Stimulated activated CD8-positive, alpha-beta memory T cell treated with anti-CD3 and anti-CD28 coated beads, Interleukin-2, amount 100 ng/mL, for 48 hours (primary cell): ENCODE measurements at places on chromosomes 1 and 21.

DNA sequence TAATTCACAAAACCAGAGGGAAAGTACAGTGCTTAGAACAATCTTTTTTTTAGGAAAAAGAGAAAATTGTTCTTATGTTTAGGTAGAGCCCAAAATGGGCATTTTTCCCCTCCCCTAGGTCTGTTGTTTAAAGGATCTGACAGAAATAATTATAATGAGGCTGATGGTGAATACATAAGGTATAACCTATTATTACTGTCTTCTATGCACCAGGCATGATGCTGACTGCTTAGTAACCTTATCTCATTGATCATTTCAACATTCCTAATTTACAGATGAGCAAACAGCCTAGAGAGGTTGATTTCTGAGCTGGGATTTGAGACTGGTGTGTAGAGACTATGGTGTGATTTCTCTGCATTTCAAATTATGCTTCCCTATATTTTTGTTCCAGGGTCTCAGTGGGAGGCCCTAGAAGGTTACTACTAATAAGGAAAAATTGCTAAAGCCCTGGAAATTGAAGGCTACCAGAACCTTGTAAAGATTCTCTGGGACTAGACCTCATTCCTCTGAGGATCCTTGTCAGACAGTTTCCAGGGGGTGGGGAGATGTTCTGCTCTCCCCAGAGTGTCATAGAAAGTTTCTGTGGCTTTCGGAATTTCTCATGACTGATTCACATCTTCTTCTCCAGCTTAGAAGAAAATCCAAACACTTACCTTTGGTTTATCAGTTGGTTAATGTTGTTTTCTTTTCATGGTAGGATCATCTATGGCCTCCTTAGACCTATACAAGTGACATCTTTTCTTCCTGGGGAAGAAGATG is 44.9 kb downstream of the ROR1 start:
- no peak for DNase-seq

GRCh38 chr21:35222541-35222941 is 173.4 kb upstream of the RUNX1 start:
- no peak for DNase-seq

GRCh38 chr1:155126556-155127104 is 1.0 kb upstream of the EFNA1 start:
- peak; percentile 15 for DNase-seq

GRCh38 chr1:44239961-44240371 is 26.7 kb downstream of the DMAP1 start:
- DNase-seq = no peak

- peak; percentile 79 for DNase-seq
These were observed 3.7 kb downstream of the FASLG start for GRCh38 chr1:172662464-172663109.

GRCh38 chr1:38789498-38790169 is 69.9 kb downstream of the RRAGC start:
- DNase-seq = no peak

DNA sequence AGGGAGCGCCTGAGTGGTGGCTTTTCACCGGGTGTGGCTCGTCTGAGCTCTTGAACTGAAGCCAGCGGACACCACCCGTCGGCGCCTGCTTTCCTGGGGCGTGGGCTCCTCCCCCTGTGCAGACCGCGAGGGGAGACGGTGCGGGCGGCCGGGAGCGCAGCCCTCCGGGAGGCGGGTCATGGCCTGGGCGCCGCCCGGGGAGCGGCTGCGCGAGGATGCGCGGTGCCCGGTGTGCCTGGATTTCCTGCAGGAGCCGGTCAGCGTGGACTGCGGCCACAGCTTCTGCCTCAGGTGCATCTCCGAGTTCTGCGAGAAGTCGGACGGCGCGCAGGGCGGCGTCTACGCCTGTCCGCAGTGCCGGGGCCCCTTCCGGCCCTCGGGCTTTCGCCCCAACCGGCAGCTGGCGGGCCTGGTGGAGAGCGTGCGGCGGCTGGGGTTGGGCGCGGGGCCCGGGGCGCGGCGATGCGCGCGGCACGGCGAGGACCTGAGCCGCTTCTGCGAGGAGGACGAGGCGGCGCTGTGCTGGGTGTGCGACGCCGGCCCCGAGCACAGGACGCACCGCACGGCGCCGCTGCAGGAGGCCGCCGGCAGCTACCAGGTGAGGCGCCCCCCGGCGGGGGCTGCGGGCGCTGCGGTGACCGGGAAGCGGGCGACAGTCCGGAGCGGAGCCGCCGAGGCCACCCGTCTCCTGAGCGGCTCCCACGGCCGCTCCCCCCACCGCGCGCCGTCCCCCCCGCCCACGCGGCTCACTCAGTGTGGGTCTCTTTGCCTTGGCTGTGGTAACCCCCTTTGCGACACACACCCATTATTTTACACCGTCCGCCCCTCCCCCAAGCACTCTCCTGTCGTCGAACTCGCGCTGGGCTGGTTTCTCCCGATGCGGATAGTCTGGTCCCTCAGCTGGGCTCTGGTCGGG is at the start of gene TRIM58:
Gene TRIM58 (plus strand): TSS at position 119 of the 916 bp plus-strand sequence. CDS start 60 bp downstream, at position 179.
- peak; percentile 15 for DNase-seq

- peak; percentile 29 for DNase-seq
These were observed 722 bp downstream of the NPHP4 start for GRCh38 chr1:5991381-5992025.

DNA sequence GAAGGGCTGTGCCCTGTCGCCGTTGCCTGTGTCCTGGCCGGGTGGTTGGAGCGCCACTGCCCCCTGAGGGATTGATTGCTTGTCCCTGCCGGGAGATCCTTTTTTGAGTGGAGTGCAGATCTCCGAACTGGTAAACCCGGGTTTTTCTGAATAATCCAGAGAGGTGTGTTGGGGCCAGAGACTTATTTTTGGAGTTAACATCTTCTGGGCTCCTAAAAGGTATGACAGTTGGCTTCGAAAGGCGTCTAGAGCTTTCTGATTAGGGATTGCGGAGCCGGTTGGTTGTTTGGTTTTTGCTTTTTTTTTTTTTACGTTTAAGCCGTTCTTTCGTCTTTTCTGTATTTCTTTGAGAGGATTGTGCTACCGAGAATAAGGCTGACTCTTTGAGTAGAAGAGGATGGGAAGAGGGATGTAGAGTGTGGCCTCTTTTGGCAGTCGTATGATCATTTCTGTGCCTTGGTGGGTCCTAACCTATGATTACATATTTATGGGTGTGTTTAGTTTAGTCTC is 756 bp downstream of the RLF start:
- no peak for DNase-seq

- DNase-seq = no peak
These were observed 7.7 kb downstream of the OMA1 start for GRCh38 chr1:58538821-58539220.

- DNase-seq = no peak
These were observed 169.8 kb upstream of the DUSP10 start for GRCh38 chr1:221911714-221912113.

DNA sequence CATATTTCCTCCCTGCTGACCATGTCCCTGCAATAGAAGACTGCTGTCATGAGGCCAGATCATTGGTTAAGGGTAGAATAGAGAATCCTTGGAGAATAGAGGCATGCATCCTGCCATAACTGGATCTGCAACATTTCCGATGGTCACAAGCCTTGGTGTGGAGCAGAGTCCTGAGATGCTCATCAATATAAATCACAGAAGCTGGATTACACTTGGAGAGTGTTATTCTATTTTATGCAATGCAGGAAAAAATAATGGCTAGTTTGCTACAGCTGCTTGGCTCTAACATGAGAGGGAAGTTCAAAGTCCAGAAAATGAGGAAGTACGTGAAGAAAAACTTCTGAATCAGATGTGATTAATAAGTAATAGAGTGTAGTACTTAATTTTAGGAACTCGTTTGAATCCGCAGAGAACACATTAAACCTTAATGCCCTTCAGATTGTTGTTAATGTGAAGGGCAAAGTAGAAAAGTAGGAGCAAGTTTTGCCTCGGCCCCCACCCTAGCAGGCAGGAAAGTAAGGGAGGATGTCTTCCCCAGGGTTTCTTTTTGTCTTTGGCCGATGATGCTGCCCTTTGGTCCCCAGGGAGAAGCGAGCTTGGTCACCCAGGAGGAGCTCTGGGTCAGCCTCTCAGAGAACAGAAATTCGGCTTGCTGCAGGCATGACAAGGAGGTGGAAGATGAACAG is 59.5 kb downstream of the KCNK1 start:
- no peak for DNase-seq

- DNase-seq = no peak
These were observed 42.1 kb upstream of the ABCG1 start for GRCh38 chr21:42176859-42177258.

DNA sequence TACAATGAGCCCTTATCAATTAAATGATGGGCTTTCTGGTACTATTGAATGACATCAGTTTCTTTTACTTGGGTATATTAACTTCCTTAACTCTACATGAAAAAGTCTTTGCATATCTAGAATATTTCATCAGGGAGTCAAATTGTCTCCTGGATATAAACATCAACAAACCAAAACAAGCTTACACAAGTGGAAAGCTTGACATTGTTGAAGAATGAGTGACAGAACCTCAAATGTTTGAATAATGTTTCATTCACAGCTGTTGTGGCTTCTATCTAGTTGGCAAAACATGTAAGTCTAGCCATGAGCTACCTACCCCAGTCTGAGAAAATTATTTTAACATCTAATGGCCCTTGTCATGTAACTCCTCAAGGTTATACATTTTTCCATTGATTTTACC is 604.8 kb upstream of the ADAMTS5 start:
- no peak for DNase-seq

GRCh38 chr1:200474633-200475032 is 64.8 kb upstream of the ZNF281 start:
- no peak for DNase-seq

- DNase-seq = no peak
These were observed 5.7 kb downstream of the AHDC1 start for GRCh38 chr1:27598295-27598687.

DNA sequence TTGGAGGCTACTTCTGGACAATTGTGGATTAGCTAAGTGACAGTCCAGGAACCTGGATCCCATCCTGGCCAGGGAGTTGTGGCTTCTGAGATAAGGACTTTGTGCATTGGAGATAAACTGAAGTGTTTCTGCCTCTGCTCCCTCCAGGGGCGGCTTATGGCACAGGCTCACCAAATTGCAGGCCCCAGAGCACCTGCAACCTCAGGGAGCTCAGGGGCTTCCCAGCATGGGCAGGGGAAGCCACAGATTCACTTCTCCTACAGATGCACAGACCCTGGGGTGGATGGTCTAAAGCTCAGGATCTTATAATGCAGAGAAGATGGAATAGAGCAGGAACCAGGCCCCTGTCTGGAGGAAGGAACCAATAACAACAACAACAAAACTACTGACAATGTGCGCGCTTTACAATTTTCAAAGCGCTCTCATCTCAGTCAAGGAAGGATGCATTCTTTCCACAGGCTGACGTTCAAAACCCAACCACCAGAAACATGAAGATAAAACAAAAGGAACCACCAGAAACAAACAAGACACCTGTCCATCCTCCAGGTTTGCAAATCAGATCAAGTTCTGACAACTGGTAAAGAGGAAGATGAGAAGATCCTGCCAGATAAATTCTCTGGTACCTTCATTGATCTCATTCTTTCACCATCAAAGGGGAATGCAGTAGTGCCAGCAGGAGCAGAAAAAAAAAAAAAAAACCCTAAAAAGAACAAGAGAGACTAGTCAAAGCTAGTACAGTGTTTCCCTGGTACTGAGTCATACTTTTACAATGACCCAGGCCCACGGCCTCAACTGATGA is 121.0 kb upstream of the IRF2BP2 start:
- peak; percentile 24 for DNase-seq

DNA sequence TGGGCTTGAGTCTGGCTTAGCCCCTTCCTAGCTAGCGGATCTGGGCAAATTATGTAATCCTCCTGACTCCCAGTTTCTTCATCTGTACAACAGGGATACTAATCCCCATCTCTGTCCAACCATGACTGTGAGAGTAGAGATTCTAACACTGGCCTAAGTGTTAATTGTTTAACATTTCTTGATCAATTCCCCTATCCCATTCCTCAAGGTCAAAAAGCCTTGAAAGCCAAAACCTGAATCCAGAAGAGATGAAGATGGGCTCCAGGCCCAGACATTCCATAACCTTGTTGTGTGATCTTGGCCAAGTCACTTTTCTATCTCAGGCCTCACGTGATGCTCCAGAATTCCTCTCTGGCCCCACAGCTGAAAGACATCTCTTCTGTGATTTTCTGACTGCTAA is 18.8 kb upstream of the PHLDA3 start:
- DNase-seq = no peak

DNA sequence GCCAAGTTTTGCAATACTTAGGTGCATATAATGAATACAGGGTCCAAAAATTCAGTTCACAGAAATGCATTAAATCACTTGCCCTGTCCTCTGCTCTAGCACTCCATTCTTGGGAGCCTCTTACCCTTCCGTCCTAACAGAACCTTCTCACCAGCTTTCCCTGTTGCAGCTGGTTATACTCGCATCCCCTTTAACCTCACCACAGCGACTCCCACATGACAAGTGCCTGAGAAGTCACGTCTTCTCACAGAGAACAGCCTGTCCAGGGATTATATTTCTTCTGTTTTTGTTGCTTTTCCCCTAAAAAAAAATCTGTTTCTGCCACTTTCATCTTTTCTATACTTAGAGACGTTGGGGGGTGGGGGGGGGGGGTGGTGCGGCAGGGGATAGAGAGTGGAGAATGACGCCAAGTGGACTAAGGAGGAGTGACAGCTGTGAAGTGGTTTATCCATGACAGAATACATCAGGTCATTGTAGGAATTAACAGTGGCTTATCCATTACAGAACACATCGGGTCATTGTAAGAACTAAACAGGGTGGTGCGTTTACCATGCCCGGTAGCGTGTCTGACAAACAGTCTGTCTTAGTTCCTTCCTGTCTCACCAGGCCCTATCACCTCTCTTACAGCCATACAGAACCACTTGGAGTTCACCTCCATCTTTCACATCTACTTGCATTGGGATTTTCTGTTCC is 117.6 kb downstream of the UBE2U start:
- no peak for DNase-seq

GRCh38 chr1:11514366-11514765 is 35.4 kb downstream of the DISP3 start:
- DNase-seq = no peak

DNA sequence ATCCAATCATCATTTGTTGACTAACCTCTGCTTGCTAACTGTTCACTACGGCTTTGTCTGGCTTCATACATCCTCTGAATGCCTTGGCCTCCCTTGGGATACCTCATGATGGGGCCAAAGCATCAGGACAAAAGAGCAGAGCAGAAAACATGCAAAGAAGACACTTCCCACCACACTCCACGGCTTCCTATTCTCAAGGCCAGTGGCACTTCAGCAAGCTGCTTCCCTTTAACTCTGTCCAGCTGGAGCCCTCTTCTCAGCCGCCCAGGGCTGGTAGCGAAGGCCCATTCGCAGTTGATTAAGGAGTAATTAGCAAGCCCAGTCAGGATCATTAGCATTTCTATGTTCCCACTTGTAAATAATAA is 224.3 kb upstream of the FGGY start:
- DNase-seq = no peak

- DNase-seq = peak; percentile 54
These were observed 115.0 kb upstream of the TMPRSS2 start for GRCh38 chr21:41622831-41623548.

DNA sequence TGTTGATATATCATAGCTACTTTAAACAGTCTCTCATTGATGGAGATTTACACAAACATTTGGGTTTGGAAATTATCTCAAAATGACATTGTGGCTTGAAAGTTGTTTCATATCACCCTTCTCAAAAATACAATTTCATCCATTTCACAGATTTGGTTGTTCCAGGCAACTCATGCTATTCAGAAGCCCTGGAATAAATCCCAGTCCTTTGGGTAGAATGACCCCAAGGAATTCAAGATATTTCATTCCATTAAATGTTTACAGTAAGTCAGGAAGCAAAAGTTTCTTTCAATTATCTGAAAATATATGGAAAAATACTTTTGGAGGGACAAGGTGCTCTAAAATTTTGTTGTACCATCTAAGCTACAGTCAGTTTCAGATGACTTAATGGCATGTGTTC is 27.1 kb downstream of the MPZL1 start:
- no peak for DNase-seq
